Endothelial cell of umbilical vein (primary cell): ENCODE measurements at places on chromosomes 4 and X. TPM values are rescaled to one million over a fixed set of nuclear protein-coding genes. Genes with fewer than 3 reads are reported as not detected.
A peak's percentile ranks its signal among the peaks of the same experiment; 100 is the strongest.

The PCDH11X gene
- polyA plus RNA-seq = not detected in 2 replicates

The NXT2 gene
- polyA plus RNA-seq = 2.0 and 2.2 TPM in 2 replicates

The ZCCHC4 gene
- polyA plus RNA-seq = 6.6 TPM in 2 replicates

The DDX53 gene
- polyA plus RNA-seq = not detected in 2 replicates

The SPANXA1 gene
- not detected in 2 replicates for polyA plus RNA-seq

The JADE1 gene
- polyA plus RNA-seq = 9.9 and 13.6 TPM in 2 replicates

The TLR1 gene
- polyA plus RNA-seq = 0.59 and 0.81 TPM in 2 replicates

The CMC4 gene
- polyA plus RNA-seq = 6.7 and 8.2 TPM in 2 replicates

The FSTL5 gene
- polyA plus RNA-seq = 1.9 and 2.2 TPM in 2 replicates

The SOX3 gene
- polyA plus RNA-seq = not detected in 2 replicates

- H3K4me3 ChIP-seq = no peak overlapping the region
- peak; percentile 12 for DNase-seq
- no peaks in the 10 kb centered on the region for H3K36me3 ChIP-seq
- no peaks in the 10 kb centered on the region for H3K4me1 ChIP-seq
These were observed 26.6 kb upstream of the MAN2B2 start for GRCh38 chr4:6548201-6548881.

GRCh38 chrX:16874458-16875095, 4.4 kb upstream of the RBBP7 start:
- H3K4me1 ChIP-seq = peaks cover 4% of the 10 kb centered on the region
- no peaks in the 10 kb centered on the region for H3K36me3 ChIP-seq
- H3K27me3 ChIP-seq = no peaks in the 10 kb centered on the region
- H3K27ac ChIP-seq = no peak overlapping the region
- no peak for DNase-seq

- H3K4me3 ChIP-seq = no peak overlapping the region
- no peaks in the 10 kb centered on the region for H3K36me3 ChIP-seq
- no peak for DNase-seq
- H3K27ac ChIP-seq = no peak overlapping the region
- peaks cover 2% of the 10 kb centered on the region for H3K27me3 ChIP-seq
These were observed 70.1 kb upstream of the SH3RF1 start for GRCh38 chr4:169340834-169341233.

DNA sequence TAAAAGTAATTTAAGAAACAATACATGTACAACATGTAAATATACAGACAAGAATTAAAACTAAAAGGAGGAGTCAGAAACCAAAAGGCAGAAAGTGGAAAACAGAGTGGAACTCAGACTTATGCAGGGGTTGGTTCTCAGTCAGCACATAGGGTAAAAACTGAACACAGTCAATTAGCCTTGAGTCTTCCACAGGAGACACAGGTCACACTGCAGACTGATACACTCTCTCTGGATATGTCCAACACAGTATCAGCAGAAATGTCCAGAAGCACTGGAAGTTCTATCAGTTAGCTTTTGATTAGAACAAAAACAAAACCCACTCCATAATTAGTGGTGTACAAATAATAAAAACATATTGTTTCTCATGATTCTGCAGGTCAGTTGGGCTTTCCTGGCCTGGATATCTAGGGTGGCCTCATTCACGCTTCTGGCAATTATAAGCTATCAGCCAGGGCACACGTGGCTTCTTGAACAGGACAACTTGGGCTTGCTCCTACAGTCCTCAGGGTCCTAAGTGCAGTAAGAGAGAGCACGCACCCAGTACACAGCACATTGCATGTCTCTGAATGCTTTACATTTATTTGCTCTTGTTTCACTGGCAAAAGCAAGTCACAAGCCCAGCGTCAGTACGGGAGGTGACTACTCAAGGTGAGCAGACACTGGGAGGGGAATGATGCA, 21.6 kb downstream of the TEC start:
- no peaks in the 10 kb centered on the region for H3K27me3 ChIP-seq
- no peak overlapping the region for H3K4me3 ChIP-seq
- no peak for DNase-seq
- no peak overlapping the region for H3K27ac ChIP-seq
- no peaks in the 10 kb centered on the region for H3K36me3 ChIP-seq

DNA sequence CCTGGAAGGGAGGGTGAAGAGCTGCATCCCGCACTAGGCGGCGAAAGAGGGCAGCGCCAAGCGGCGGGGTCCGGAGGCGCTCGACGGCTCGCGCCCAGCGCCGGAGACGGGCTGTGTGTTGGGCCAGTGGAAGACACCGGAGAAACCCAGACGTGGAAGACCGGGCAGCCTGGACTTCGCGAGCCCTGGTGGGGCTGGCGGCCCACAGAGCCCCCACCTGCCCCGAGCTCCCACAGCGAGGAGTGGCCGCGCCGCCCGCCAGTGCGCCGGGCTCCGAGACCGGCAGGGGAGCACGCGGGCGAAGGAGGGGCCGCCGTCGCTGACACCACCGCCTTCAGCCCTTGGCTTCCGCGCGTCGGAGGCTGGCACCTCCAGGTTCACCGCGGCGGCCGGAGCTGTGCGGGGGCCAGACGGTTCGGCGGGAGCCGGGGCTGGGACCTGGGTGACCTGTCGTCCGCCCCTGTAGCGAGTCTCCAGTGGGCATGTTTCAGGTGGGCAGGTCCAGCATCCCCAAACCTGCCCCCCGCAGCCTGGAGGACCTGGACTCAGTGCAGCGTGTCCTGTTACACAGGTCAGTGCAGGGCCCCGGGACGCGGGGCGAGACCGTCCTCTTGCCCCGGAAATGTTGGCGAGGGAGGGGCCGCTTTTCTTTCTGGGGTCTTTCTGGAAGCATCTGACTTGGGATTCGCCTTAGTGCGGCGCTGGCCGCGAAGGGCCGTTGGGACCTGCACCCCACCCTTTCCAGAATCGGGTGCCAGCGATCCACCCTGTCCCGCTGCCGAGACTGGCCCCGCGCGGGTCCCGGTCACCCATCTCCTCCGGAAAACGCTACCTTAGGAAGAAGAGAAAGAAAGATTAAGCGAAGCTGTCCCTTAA, 9.6 kb upstream of the INTU start:
- peaks cover 19% of the 10 kb centered on the region for H3K27me3 ChIP-seq
- H3K4me3 ChIP-seq = peak overlapping the region; percentile 78
- peaks cover 15% of the 10 kb centered on the region for H3K4me1 ChIP-seq

DNA sequence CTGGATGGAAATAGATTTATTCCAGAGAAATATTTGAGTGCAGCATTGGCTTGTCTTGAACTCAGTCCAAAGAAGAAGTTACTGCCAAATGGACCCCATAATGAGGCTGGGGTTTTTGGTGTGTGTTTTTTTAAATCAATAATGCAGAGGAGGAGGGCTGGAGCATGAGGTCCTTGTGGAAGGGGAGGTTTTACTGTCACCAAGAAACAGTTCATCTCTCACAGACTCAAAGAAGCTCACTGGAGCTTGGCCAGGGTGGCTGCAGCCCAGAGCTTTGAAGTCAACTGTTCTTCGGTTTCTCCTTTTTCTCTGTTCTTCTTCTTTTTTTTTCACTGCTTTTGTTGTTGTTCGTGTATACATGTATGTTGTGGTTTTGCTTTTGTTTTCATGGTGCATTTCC, 377.7 kb downstream of the FBXW7 start:
- no peak overlapping the region for H3K4me3 ChIP-seq
- H3K27ac ChIP-seq = no peak overlapping the region
- H3K36me3 ChIP-seq = no peaks in the 10 kb centered on the region
- DNase-seq = no peak
- H3K27me3 ChIP-seq = peaks cover 2% of the 10 kb centered on the region

GRCh38 chrX:53188763-53189162, 36.2 kb downstream of the KDM5C start:
- peaks cover 11% of the 10 kb centered on the region for H3K36me3 ChIP-seq
- no peak for DNase-seq
- no peaks in the 10 kb centered on the region for H3K27me3 ChIP-seq
- no peak overlapping the region for H3K27ac ChIP-seq
- no peak overlapping the region for H3K4me3 ChIP-seq

- no peak overlapping the region for H3K27ac ChIP-seq
- no peaks in the 10 kb centered on the region for H3K27me3 ChIP-seq
- H3K4me1 ChIP-seq = no peaks in the 10 kb centered on the region
- no peak overlapping the region for H3K4me3 ChIP-seq
- DNase-seq = no peak
These were observed 224.9 kb upstream of the FAT1 start for GRCh38 chr4:186948361-186949242.

- peaks cover 5% of the 10 kb centered on the region for H3K4me1 ChIP-seq
- no peak for DNase-seq
- no peak overlapping the region for H3K27ac ChIP-seq
- H3K27me3 ChIP-seq = no peaks in the 10 kb centered on the region
- H3K36me3 ChIP-seq = peaks cover 13% of the 10 kb centered on the region
These were observed 52.8 kb downstream of the ZAR1 start for GRCh38 chr4:48542888-48543287.

DNA sequence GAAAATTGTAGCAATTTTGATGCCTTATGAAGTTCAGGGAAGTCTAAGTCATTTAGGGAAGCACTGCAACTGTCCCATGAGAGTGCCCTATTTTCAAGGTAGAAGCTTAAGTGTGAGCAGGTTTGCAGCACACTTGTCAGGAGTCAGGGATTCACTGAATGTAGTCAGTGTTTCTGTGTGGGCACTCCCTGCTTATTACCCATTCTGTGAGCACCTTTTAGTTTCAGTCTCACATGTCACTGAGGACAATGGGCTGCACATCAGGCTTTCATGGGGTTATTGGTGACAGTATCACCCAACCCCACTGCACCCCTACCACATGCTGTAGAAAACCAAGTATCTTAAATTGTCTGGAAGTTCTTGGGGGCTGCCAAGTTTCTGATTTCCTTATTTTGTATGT, 2.9 kb upstream of the CCNG2 start:
- H3K27ac ChIP-seq = no peak overlapping the region
- H3K4me1 ChIP-seq = peaks cover 14% of the 10 kb centered on the region
- no peak for DNase-seq
- no peak overlapping the region for H3K4me3 ChIP-seq
- H3K27me3 ChIP-seq = peaks cover 22% of the 10 kb centered on the region
